ENCODE measurements at places on chromosomes 6 and 20.

- DNase-seq = no peak
Measured at GRCh38 chr6:42449917-42450476, 1.7 kb downstream of the TRERF1 start.

GRCh38 chr20:42361402-42361970 lies 743.3 kb upstream of the CHD6 start:
- DNase-seq = no peak

GRCh38 chr6:137471986-137472385 lies 22.2 kb downstream of the OLIG3 start:
- no peak for DNase-seq

GRCh38 chr20:23159256-23159946 lies 73.3 kb upstream of the CD93 start:
- no peak for DNase-seq

- no peak for DNase-seq
Measured at GRCh38 chr20:51255417-51255816, 232.5 kb upstream of the KCNG1 start.

DNA sequence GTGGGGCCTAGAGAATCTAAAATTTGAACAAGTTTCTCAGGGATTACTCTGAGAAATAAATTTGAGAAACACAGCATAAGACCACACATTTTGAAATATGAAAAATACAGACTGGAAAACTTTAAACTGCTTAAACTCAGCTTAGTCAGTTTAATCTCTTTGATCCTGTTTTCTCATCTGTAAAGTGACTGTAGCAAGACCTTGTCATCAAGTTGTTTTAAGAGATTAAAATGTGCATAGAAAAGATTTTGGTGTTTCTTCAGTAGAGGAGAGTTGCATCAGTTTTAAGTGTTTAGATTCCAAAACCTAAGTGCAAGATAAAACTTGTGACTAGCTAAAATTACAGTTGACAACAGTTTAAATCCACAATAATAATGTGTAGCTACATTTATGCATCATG lies 8.1 kb upstream of the BCKDHB start:
- no peak for DNase-seq

- no peak for DNase-seq
Measured at GRCh38 chr6:163241683-163242082, 172.8 kb upstream of the QKI start.
